Epithelial cell of proximal tubule (primary cell): ENCODE measurements at places on chromosomes 5 and 9. TPM values are rescaled to one million over a fixed set of nuclear protein-coding genes. Genes with fewer than 3 reads are reported as not detected.

DNA sequence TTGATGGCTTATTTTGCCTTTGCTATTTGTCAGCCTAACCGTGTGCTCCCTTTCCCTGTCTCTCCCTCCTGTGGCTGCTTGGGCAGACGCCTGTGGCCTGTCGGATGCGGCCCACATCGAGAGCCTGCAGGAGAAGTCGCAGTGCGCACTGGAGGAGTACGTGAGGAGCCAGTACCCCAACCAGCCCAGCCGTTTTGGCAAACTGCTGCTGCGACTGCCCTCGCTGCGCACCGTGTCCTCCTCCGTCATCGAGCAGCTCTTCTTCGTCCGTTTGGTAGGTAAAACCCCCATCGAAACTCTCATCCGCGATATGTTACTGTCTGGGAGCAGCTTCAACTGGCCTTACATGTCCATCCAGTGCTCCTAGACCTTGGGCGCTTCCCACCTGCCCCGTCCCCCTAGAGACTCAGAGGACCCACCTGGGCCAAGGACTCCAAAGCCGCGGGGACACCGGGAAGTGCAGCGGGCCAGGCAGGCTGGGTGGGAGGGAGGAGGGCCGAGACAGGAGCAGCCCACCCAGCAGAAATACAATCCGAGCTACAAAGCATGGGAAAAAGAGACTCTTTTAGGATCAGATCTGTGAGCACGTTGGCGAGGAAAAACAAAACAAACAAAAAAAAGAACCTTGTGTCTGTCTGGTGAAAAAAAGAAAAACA, 10.6 kb downstream of the NR2F1 start:
- DNase-seq: no peak

DNA sequence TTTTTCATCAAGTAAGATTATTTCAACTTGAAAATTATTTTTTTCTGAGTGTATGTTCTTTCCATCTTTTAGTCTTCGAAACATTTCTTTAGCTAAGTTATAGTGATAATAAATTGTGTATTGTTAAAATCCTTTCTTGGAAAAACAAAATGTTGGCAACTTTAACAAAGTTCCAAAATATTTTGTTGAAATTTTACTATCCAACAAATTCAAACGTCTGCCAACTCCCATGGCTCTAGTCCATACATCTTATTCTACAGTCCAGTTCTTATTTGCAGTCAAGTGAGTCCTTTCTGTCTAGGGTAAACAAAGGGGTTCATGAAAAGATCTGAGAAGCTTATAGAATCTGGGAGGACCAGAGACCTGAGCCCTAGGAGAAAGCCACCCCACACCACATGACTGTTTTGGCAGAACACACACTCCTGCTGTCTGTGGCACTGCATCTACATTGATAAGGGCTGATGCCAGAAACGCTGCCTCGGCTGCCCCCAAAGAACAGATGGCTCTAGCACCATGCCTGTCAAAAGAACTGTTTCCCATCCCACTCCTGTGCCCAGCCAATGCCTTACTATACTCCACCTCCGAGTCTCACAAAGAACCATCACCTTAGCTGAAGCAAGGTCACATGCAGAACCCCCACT, 47.5 kb downstream of the FEM1C start:
- DNase-seq: no peak

DNA sequence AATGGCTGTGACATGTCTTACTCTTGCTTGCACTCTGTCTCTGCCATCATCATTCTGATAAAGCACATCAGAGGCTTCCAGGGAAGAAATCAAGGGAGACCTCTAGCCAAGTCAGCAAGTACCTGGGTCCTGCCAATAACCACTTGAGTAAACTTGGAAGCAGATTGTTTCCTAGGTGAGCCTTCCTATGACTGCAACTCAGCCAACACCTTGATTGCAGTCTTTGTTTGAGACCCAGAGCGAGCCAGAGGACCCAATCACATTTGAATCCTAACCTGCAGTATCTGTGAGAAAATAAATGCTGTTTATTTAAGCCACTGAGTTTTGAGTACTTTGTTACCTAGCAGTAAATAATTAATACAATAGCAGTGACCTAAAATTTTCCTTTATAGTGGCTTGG, 356.8 kb upstream of the CHD1 start:
- no peak for DNase-seq

Gene CARD6
- 0.43 and 0.63 TPM in 2 replicates for total RNA-seq

GRCh38 chr9:95488954-95489353, 27.8 kb downstream of the PTCH1 start:
- DNase-seq: no peak

Gene WHRN
- total RNA-seq: 1.7 and 5.2 TPM in 2 replicates

Gene TAS2R1
- total RNA-seq: not detected in 2 replicates
